ENCODE measurements at places on chromosomes 4 and X. TPM values are rescaled to one million over a fixed set of nuclear protein-coding genes. Genes with fewer than 3 reads are reported as not detected.
A peak's percentile ranks its signal among the peaks of the same experiment; 100 is the strongest.

DNA sequence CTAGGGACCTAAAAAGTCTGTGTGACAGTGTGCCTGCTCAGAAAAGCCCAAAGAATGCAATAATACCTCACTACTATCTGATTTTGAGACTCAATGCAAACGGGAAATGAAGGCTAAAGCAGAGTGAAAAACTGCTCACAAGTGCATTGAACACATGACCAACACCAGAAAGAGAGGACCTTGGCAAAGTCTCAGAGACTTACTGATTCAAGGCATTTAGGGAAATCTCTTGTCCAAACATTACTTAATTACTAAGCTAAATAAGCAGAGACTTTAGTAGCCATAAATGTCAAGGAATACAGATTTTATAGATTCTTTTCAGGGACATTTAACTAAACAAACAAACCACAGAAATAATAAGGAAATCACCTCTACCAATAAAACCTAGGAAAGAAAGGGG lies 916.0 kb downstream of the FSTL5 start:
- no peaks in the 10 kb centered on the region for H3K27me3 ChIP-seq
- H3K27ac ChIP-seq = no peak overlapping the region
- H3K36me3 ChIP-seq = no peaks in the 10 kb centered on the region
- no peaks in the 10 kb centered on the region for H3K4me1 ChIP-seq
- no peak overlapping the region for H3K4me3 ChIP-seq
- no peak for DNase-seq

GRCh38 chrX:69237236-69237635 lies 72.0 kb upstream of the PJA1 start:
- H3K4me3 ChIP-seq = no peak overlapping the region
- no peak for DNase-seq
- H3K36me3 ChIP-seq = no peaks in the 10 kb centered on the region
- no peaks in the 10 kb centered on the region for H3K4me1 ChIP-seq
- no peak overlapping the region for H3K27ac ChIP-seq

DNA sequence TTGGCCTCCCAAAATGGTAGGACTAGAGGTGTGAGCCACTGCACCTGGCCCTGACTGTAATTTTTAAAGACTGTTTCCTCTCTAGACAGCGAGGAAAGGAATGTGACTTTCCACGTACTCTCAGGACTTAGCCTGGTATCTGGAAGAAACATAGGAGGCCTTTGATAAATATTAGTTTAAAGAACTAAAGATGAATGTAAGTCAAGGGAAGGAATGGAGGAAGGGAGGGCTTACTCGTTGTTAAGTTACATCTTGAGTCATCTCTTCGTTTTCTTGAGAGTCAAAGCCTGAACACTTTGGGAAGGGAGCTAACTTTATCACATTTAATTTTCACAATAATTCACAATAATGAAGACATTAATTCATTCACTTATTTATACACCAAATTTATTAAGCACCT lies 7.2 kb upstream of the LNX1 start:
- no peak overlapping the region for H3K27ac ChIP-seq
- no peaks in the 10 kb centered on the region for H3K27me3 ChIP-seq
- DNase-seq = no peak
- H3K4me3 ChIP-seq = no peak overlapping the region
- no peaks in the 10 kb centered on the region for H3K36me3 ChIP-seq

- no peak overlapping the region for H3K27ac ChIP-seq
- DNase-seq = no peak
- H3K36me3 ChIP-seq = no peaks in the 10 kb centered on the region
- no peaks in the 10 kb centered on the region for H3K27me3 ChIP-seq
- no peak overlapping the region for H3K4me3 ChIP-seq
Measured at GRCh38 chr4:17561195-17561909, 15.6 kb upstream of the LAP3 start.

GRCh38 chr4:149801416-149801815 lies 14.2 kb downstream of the IQCM start:
- no peaks in the 10 kb centered on the region for H3K27me3 ChIP-seq
- no peak overlapping the region for H3K27ac ChIP-seq
- DNase-seq = no peak

- peaks cover 14% of the 10 kb centered on the region for H3K4me1 ChIP-seq
- no peak overlapping the region for H3K27ac ChIP-seq
- no peak for DNase-seq
- H3K27me3 ChIP-seq = no peaks in the 10 kb centered on the region
- no peak overlapping the region for H3K4me3 ChIP-seq
Measured at GRCh38 chr4:68074397-68074796, 55.3 kb downstream of the TMPRSS11F start.

- peaks cover 8% of the 10 kb centered on the region for H3K4me1 ChIP-seq
- no peak overlapping the region for H3K27ac ChIP-seq
- no peak overlapping the region for H3K4me3 ChIP-seq
Measured at GRCh38 chrX:34877436-34877835, 65.2 kb upstream of the FAM47B start.

GRCh38 chr4:140652601-140653000 lies 83.8 kb upstream of the UCP1 start:
- H3K27ac ChIP-seq = peak overlapping the region; percentile 92
- H3K4me1 ChIP-seq = peaks cover 35% of the 10 kb centered on the region
- no peak overlapping the region for H3K4me3 ChIP-seq
- no peaks in the 10 kb centered on the region for H3K36me3 ChIP-seq

DNA sequence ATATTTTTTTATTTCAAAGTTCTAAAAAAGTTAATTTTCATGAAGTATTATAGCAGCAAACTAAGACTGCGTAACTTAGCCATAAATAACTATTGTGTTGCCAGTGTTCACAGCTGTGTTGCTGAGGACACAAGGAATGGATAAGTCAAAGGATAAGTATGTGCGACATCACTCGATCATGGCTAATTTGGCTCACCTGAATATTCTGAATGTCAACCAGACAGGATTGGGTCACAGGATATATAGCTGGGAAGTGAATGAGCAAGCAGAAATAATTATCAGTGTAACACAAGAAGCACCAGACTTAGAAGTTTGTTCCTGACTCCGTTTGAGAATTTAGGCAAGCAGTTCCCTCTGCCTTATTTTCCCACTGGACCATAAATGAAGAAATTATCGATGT lies 33.9 kb downstream of the PRDM8 start:
- peaks cover 97% of the 10 kb centered on the region for H3K27me3 ChIP-seq
- no peak overlapping the region for H3K27ac ChIP-seq
- no peaks in the 10 kb centered on the region for H3K4me1 ChIP-seq
- H3K36me3 ChIP-seq = no peaks in the 10 kb centered on the region
- DNase-seq = no peak

DNA sequence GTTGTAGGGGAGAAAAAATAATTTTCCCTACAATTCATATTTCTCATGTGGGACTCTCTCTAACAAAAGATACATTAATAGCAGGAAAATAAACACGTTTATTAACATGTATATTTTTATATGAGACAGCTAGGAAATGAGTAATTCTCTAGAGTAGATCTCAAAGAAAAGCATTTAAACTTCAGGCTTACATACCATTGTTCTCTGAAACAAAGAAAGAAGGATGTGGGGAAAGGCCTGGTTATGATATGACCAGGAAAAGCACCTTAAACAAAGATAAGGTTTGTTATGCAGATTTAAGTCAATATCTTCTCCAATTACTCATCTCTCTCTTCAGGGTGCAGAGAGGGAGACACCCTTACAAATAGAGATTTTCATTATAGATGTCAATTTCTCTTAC lies 131.3 kb downstream of the SLC7A11 start:
- no peaks in the 10 kb centered on the region for H3K36me3 ChIP-seq
- H3K27ac ChIP-seq = no peak overlapping the region
- H3K27me3 ChIP-seq = no peaks in the 10 kb centered on the region
- DNase-seq = no peak

GRCh38 chr4:7638489-7638888 lies 203.8 kb upstream of the PSAPL1 start:
- H3K27me3 ChIP-seq = no peaks in the 10 kb centered on the region
- H3K27ac ChIP-seq = no peak overlapping the region
- no peaks in the 10 kb centered on the region for H3K36me3 ChIP-seq
- no peak for DNase-seq

DNA sequence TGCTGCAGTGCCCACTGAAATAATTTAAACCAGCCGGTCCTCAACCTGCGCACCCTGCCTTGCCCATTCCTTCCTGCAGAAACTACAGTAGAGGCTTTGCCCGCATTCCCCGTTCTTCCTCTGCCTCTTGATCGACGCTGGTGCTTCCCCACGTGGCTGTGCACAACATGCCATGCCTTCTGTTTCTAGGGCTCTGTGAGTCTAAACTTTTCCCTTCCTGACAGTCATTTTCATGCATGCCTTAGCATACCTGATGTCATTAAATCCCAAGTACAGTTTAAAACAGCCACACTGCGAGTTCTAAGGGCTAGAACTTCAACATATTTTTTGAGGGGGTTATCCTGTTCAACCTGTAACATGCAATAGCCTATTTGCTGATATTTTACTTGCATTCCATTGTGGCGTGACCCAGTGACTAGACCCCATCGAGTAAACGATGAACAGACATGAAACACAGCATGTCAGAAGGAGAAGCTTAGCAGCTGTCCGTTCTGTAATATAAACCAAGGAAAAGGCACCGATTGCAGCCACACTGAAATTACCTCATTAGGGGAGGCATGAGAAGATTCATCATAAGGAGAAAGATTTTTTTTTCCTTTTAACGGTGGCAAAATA lies 232.5 kb downstream of the ARHGAP10 start:
- no peak for DNase-seq
- peaks cover 7% of the 10 kb centered on the region for H3K4me1 ChIP-seq
- H3K4me3 ChIP-seq = no peak overlapping the region
- no peak overlapping the region for H3K27ac ChIP-seq
- no peaks in the 10 kb centered on the region for H3K27me3 ChIP-seq
- no peaks in the 10 kb centered on the region for H3K36me3 ChIP-seq

- H3K27ac ChIP-seq = peak overlapping the region; percentile 26
- H3K36me3 ChIP-seq = no peaks in the 10 kb centered on the region
- peak; percentile 71 for DNase-seq
- H3K4me3 ChIP-seq = no peak overlapping the region
Measured at GRCh38 chr4:1910643-1911042, 39.5 kb downstream of the NSD2 start.

- no peak overlapping the region for H3K4me3 ChIP-seq
- H3K27me3 ChIP-seq = no peaks in the 10 kb centered on the region
- H3K27ac ChIP-seq = no peak overlapping the region
- H3K36me3 ChIP-seq = no peaks in the 10 kb centered on the region
Measured at GRCh38 chr4:92522356-92522755, 218.6 kb downstream of the GRID2 start.

GRCh38 chr4:24464566-24464965 lies 119.8 kb downstream of the DHX15 start:
- no peak overlapping the region for H3K27ac ChIP-seq
- H3K4me1 ChIP-seq = peaks cover 11% of the 10 kb centered on the region
- no peak overlapping the region for H3K4me3 ChIP-seq
- DNase-seq = no peak
- H3K36me3 ChIP-seq = no peaks in the 10 kb centered on the region
- peaks cover 27% of the 10 kb centered on the region for H3K27me3 ChIP-seq

- no peak for DNase-seq
- H3K4me1 ChIP-seq = no peaks in the 10 kb centered on the region
- no peaks in the 10 kb centered on the region for H3K27me3 ChIP-seq
- H3K4me3 ChIP-seq = no peak overlapping the region
Measured at GRCh38 chrX:54540289-54540688, 10.3 kb downstream of the GNL3L start.

DNA sequence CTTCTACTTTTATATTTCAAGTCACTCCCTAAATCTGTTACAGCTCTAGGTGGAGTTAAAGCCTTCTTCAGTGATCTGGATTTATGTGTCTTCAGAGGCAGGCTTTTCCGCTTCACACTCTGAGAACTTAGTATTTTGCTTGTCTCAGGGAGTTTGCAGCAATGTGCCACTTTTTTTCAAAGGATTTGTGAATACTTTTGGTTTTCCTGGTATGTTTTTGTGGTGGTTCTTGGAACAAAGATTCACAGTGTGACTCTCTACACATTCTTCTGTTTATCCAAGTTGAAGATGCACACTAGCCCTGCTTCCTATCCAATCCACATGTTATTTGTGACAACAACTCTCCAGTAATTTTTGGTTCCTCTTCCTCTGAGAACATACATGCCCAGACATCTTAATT lies 1253.7 kb downstream of the TECRL start:
- H3K27ac ChIP-seq = no peak overlapping the region
- H3K36me3 ChIP-seq = no peaks in the 10 kb centered on the region
- no peaks in the 10 kb centered on the region for H3K27me3 ChIP-seq
- no peak overlapping the region for H3K4me3 ChIP-seq

DNA sequence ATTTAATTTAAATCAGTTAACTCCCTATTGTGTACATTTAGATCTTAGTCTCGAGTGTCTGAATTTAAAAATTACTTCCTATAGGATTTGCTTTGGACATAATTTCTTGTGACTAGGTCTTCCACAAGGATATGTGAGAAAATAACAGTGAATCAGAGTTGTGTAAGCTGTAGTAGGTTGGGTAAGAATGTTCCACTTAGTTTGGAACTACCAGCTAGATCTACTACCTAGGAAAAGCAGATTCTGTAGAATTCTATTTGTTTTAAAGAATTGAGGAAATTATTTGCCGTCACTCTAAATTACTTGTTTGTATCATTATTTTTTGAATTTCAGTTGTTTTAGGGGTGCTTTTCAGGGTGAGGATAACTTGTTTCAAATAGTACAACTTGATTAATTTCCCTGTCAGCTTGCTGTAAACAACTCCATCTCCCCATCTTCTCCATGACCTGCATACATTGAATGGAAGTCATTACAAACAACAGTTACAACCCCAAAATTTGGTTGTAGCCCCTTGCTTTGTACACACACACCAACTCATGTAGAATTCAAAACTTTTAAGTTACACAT lies 1.3 kb downstream of the MTHFD2L start:
- H3K36me3 ChIP-seq = no peaks in the 10 kb centered on the region
- peaks cover 18% of the 10 kb centered on the region for H3K4me1 ChIP-seq
- no peak overlapping the region for H3K27ac ChIP-seq
- peak overlapping the region; percentile 66 for H3K4me3 ChIP-seq

DNA sequence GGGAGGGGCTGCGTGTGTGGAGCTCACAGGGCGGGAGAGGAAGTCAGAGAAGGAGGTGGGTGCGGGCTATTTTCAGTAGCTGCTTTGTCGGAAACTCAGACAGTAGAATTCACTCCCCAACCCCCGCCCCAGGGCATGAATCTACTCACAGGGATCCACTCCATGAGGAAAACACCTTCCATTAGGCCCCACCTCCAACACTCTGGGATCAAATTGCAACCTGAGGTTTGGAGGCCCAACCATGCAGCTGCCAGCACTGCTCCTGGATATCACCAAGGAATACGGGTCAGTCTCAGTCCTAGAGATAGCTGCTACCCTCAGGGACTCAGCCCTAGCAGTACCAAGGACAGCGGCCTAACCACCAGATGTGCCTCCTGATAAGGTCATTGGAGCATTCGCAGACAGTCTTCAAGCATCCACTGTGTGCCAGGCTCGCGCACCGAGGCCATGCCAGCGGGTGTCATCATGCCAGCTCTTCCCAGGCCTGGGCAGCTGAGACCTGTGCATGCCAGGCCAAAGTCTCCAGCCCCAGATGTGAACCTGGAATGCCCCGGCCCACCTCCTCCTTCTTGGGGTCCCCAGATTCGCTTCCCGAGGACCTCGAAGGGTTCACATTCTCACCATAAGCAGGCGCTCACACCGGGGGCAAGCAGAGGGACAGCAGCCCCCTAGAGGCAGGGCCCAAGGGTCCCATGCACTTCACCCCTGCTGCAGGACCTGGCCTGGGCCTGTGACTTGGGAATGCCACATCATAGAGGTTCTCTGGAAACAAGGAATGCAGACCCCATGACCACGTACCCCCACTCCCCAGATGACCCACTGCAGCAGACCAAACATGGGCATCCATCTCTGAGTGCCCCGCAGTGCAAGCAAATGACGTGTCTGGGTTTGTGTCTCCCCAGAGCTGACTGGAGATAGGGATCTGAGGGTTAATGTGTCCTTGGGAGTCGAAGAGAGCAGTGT lies 102.3 kb downstream of the ADRA2C start:
- H3K4me1 ChIP-seq = peaks cover 12% of the 10 kb centered on the region
- no peak overlapping the region for H3K27ac ChIP-seq
- peak; percentile 87 for DNase-seq

The NDST3 gene
- 0.59 TPM for total RNA-seq

The PNCK gene
- total RNA-seq = 19.7 TPM

The GRPEL1 gene
- total RNA-seq = 13.7 TPM

The TRAM1L1 gene
- total RNA-seq = 4.5 TPM

The CLDN2 gene
- not detected for total RNA-seq

The FUNDC2 gene
- total RNA-seq = 58.8 TPM
